ENCODE measurements at places on chromosomes 6 and 20. TPM values are rescaled to one million over a fixed set of nuclear protein-coding genes. Genes with fewer than 3 reads are reported as not detected.

The IMPG1 gene
- not detected for total RNA-seq

The HRH3 gene
- total RNA-seq, result not detected

The PRSS35 gene
- 0.08 TPM for total RNA-seq

The PMEPA1 gene
- total RNA-seq, result 365 TPM

The EFCAB8 gene
- total RNA-seq, result not detected

The HCRTR2 gene
- total RNA-seq, result not detected

The ZBP1 gene
- not detected for total RNA-seq

The NKX2-4 gene
- not detected for total RNA-seq

The LMBRD1 gene
- 11.6 TPM for total RNA-seq

The ENPP5 gene
- not detected for total RNA-seq

The HLA-DPA1 gene
- not detected for total RNA-seq

The SIRPA gene
- total RNA-seq, result 25.2 TPM

The C20orf144 gene
- total RNA-seq, result 0.13 TPM

The PDE10A gene
- total RNA-seq, result 32.9 TPM

The KIF3B gene
- total RNA-seq, result 22.5 TPM

The TPD52L1 gene
- total RNA-seq, result 43.8 TPM

The RIPPLY2 gene
- total RNA-seq, result 0.84 TPM

The BPIFB4 gene
- not detected for total RNA-seq

The GNMT gene
- total RNA-seq, result not detected

The LRRC73 gene
- total RNA-seq, result 1.4 TPM

The EPPIN gene
- not detected for total RNA-seq

The IPCEF1 gene
- total RNA-seq, result not detected

The SEL1L2 gene
- not detected for total RNA-seq

Data from A549 treated with RU486 at 1 μM for 4 hours (cell line).